Breast epithelium (tissue), 4 donors: ENCODE measurements at places on chromosomes 6 and 20.
A peak's percentile ranks its signal among the peaks of the same experiment; 100 is the strongest.

GRCh38 chr20:44154521-44155001 is 32.4 kb downstream of the JPH2 start:
- DNase-seq: peak; percentile 82
- no peaks in the 10 kb centered on the region for H3K4me1 ChIP-seq
- H3K36me3 ChIP-seq: no peaks in the 10 kb centered on the region
- peak overlapping the region; percentile 81 for H3K27ac ChIP-seq

DNA sequence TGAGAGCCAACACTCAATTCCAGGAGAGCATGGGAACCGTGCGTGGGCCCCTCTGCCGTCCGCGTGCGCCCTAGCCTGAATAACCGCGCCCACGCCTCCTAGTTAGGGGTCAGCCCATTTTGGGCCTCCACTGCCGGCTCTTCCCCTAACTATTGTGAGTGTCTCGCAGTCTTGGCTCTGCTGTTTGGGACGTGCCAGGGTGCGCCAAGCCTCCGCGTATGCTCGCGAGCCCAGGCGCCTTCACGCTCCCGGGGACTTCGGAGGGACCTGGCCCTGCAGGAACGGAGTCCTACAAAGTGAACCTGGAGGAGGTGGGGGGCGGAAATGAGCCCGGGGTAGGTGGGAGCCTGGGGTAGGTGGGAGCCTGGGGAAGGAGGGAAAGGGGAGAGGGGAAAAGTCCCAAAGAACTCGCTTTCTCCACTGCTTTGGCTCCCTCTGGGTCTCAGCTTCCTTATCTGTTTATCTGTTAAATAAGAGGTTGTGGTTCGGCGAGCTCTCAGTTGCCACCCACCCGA is 873 bp upstream of the GCM2 start:
- peak overlapping the region; percentile 0 for H3K4me3 ChIP-seq
- H3K27me3 ChIP-seq: peaks cover 5% of the 10 kb centered on the region
- DNase-seq: no peak
- no peaks in the 10 kb centered on the region for H3K36me3 ChIP-seq
- no peaks in the 10 kb centered on the region for H3K4me1 ChIP-seq

GRCh38 chr20:48791666-48792071 is 36.1 kb downstream of the PREX1 start:
- peak overlapping the region; percentile 49 for H3K27ac ChIP-seq
- H3K36me3 ChIP-seq: no peaks in the 10 kb centered on the region
- H3K4me1 ChIP-seq: peaks cover 7% of the 10 kb centered on the region
- H3K27me3 ChIP-seq: no peaks in the 10 kb centered on the region
- H3K4me3 ChIP-seq: no peak overlapping the region
- no peak for DNase-seq

DNA sequence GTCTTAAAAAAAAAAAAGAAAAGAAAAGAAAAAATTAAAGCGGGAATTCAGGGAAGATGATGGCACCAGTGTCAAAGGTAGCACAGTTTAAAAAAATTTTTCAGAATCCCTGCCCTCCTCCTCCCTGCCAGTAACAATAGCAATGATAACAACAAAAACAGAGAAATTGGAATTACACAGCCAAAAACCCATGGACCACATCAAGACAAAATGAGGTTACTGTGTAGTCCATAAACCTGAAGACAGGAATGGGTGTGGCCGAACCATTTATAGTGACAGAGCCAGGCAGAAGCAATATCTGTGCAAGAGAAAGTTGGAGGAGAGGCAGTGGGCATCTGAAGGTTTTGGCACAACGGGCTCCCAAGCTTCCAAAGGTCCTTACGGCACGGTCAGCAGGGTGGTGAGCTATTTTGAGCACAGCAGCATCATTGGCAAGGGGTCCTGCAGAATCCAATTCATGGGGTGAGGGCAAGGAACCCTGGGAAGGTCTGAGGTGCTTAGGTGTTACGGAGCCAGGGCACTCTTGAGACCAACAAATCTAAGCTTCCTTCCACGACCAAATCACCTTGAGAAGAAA is 202.3 kb downstream of the GMPR start:
- no peak overlapping the region for H3K27ac ChIP-seq
- no peak overlapping the region for H3K4me3 ChIP-seq
- H3K27me3 ChIP-seq: no peaks in the 10 kb centered on the region
- DNase-seq: no peak
- H3K36me3 ChIP-seq: no peaks in the 10 kb centered on the region
- no peaks in the 10 kb centered on the region for H3K4me1 ChIP-seq

GRCh38 chr20:5369629-5370028 is 52.9 kb upstream of the PROKR2 start:
- H3K4me1 ChIP-seq: no peaks in the 10 kb centered on the region
- no peak for DNase-seq
- H3K27ac ChIP-seq: no peak overlapping the region
- H3K27me3 ChIP-seq: no peaks in the 10 kb centered on the region
- no peak overlapping the region for H3K4me3 ChIP-seq
- no peaks in the 10 kb centered on the region for H3K36me3 ChIP-seq

GRCh38 chr6:107536180-107536961 is 46.5 kb downstream of the SOBP start:
- H3K4me1 ChIP-seq: no peaks in the 10 kb centered on the region
- no peaks in the 10 kb centered on the region for H3K36me3 ChIP-seq
- no peak for DNase-seq
- no peak overlapping the region for H3K27ac ChIP-seq

DNA sequence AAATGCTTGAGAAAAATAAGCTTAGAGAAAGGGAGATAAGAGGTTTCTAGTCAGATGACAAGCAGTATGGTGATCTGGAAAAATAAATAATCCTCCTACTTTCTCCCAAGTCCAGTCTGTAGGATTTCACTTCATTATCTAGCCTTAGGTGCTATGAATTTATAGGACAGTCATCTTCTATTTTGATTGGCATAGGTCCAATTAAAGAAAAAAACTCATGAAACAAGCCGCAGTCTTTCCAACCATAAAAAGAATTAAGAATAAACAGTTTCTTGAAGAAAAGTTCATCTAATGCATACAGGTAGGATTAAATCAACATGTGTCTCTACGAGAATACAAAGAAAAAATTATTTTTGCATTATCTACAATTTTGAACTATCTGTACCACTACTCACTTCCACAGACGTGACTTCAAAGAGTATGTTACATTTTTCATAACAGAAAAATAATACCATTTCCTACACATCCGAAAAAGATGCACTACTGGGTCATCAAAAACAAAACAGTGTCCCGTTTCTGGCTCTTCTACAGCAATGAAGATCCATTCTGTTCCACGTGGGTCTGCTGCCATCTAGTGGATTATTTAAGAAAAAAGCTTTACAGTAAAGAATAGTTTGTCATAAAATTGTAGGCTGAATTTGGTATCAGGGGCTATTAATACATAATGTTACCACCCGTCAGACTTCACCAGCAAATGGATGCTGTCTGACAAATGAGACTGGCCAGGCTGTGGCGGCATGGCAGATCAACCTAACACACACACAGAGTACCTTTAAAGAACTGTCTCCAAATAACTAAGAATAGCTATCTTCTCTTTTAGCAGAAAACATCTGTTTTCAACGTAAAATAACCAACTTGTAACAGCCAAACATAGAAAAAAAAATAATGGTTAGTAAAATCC is 28.9 kb downstream of the STX7 start:
- H3K27me3 ChIP-seq: no peaks in the 10 kb centered on the region
- H3K27ac ChIP-seq: no peak overlapping the region
- no peaks in the 10 kb centered on the region for H3K36me3 ChIP-seq
- H3K4me1 ChIP-seq: no peaks in the 10 kb centered on the region
- DNase-seq: no peak

DNA sequence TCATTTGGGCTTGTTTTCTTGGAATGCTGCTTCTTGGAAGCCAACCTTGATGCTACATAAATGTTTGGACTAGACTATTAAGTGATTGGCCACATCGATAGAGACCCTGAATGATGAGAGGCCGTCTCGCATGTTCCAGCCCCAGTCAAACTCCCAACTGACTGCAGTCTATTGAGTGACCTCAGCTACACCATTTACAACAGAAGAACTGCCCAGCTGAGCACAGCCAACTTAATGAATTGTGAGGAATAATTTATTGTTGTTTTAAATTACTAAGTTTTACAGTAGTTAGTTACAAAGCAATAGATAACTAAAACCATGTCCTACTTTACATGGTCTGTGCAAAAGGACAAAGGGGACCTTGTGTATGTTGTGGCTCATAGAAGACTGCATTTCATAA is 63.0 kb downstream of the PLCB4 start:
- H3K27ac ChIP-seq: no peak overlapping the region
- H3K36me3 ChIP-seq: no peaks in the 10 kb centered on the region
- H3K4me3 ChIP-seq: no peak overlapping the region
- no peak for DNase-seq
- no peaks in the 10 kb centered on the region for H3K27me3 ChIP-seq

- H3K4me3 ChIP-seq: no peak overlapping the region
- no peaks in the 10 kb centered on the region for H3K4me1 ChIP-seq
- DNase-seq: no peak
- H3K27ac ChIP-seq: no peak overlapping the region
- H3K36me3 ChIP-seq: no peaks in the 10 kb centered on the region
Measured at GRCh38 chr6:145588981-145589380, 146.3 kb downstream of the EPM2A start.

DNA sequence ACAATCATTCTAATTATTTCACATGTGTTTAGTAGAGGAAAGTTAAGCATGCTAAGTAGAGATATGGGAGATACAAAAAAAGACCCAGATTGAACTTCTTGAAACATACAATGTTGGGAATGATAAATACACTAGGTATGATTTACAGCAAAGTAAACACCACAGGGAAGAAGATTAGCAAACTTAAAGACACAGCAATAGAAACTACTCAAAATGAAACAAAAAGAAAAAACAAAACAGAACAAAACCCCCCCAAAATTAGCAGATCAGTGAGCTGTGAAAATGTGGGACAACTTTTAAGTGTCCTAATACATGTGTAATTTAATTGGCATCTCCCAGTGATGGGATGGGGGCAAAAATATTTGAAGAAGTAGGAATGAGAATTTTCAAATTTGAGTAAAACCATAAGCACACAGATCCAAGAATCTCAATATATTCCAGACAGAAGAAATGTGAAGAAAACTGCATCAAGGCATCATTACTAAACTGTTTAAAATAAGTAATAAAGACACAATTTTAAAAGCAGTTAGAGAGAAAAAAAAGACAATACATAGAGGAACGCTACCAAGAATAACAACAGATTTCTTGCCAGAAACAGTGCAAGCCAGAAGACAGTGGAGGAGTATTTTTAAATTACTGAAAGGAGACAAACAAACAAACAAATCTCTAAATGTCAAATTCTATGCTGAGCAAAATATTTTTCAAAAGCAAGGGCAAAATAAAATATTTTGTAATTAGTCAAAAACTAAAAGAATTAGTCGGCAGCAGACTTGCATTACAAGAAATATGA is 473.7 kb downstream of the QKI start:
- H3K36me3 ChIP-seq: no peaks in the 10 kb centered on the region
- H3K4me1 ChIP-seq: no peaks in the 10 kb centered on the region
- no peak for DNase-seq
- H3K27ac ChIP-seq: no peak overlapping the region
- no peaks in the 10 kb centered on the region for H3K27me3 ChIP-seq

DNA sequence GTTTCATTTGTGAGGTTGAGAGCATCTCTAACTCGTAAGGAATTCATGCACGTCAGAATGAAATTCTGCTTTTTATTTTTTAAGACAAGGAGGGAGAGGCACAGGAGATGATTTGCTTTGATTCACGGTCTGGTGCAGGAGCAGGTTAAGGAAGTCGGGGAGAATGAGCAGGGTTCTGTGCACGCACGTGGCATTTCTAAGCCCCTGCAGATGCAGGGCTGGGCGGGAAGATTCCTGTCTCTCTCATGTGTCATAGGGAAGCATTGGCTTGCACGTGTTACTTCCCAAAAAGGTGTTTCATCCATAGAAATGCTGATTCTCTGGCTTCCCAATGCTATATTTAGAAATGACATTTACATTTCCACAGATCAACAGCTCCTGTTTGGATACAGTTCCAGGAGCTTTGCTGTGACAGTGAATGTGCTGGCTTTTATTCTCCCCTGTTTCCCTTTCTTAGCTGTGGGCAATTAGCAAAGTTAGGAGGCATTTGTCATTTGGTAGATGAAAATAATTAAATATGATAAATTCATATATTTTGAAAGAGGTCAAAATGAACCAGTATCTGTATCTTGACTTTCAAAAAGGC is 119.7 kb upstream of the ZFP64 start:
- no peaks in the 10 kb centered on the region for H3K27me3 ChIP-seq
- H3K27ac ChIP-seq: no peak overlapping the region
- no peaks in the 10 kb centered on the region for H3K4me1 ChIP-seq
- no peaks in the 10 kb centered on the region for H3K36me3 ChIP-seq
- H3K4me3 ChIP-seq: no peak overlapping the region

DNA sequence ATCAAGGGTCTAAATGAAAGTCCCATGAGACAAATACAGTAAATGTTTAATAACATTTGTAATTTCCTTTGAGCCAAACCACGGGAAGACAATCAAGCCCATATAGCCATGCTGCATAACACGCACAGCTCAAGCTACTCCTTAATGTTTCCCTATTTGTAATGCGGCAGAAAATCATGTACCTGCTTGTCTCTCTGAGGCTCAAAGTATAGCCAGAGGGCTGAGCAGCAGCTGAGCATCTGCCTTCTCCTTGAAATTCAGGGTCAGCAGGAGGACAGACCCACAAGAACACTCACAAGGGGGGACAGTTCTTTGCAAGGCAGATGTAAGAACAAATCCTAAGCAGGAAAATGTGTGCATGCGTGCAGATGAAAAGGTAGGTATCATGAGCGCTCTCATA is 45.8 kb upstream of the JARID2 start:
- no peak overlapping the region for H3K4me3 ChIP-seq
- no peak for DNase-seq
- no peaks in the 10 kb centered on the region for H3K27me3 ChIP-seq
- no peak overlapping the region for H3K27ac ChIP-seq
- H3K36me3 ChIP-seq: no peaks in the 10 kb centered on the region
- no peaks in the 10 kb centered on the region for H3K4me1 ChIP-seq

DNA sequence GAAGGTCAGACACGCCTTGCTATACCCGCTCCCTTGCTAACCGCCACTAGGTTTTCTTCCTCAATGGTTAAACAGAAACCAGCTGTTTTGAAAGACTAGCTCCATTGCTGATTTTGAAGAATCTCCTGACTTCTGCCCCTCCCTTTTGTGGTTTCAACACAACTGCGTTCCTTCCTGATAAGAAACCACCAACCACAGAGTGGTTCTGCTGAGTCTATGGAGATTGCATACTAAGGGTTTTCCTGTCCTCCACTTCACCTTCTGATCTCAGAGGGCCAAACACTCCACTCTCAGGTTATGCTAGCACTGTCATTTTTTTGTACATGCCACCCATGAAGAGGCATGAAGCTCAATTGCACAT is 207.9 kb downstream of the MYLK4 start:
- DNase-seq: no peak
- H3K27me3 ChIP-seq: no peaks in the 10 kb centered on the region
- H3K4me1 ChIP-seq: no peaks in the 10 kb centered on the region
